NCI-H524 treated with DMSO at 0.1 percent for 48 hours (cell line): ENCODE measurements at places on chromosomes 6 and 20.

DNA sequence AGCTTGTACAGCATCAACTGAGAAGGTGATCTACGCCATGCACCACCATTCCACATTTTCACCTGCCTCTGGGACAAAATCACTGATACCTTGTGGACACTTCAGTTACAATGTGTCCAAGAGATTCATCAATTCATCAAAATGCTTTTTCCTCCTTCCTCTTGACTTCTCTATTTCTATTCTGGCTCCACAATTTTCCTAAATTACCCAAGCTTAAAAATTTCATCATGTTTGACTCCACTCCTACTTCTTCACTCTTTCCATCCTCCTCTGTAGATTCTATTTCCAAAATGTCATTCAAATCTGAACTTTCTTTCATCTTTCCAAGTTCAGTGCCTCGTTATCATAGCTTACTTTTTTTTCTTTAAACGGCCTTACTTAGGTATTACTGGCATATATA, 172.2 kb downstream of the BTBD9 start:
- DNase-seq, result no peak

- DNase-seq, result no peak
These were observed 46.9 kb downstream of the OSTM1 start for GRCh38 chr6:108027594-108027993.

DNA sequence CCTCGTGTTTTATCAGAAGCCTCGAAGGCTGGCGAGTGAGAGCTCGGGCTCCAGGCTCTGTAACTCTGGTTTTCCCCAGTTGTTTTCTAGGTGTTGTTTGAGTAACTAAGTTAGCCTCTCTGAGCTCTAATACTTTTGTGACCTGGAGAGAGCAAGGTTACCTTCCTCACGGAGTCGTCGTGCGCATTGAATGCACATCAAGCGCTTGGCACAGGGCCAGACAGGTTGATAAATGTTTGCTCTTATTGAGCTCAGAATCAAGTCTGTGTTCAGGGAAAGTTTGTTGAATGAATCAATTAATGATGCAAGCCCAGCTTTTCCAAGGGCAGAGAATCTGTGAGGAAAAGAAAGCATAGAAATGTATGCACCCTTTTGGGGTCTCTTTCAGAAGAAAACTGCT, 33.5 kb downstream of the EDN3 start:
- no peak for DNase-seq

DNA sequence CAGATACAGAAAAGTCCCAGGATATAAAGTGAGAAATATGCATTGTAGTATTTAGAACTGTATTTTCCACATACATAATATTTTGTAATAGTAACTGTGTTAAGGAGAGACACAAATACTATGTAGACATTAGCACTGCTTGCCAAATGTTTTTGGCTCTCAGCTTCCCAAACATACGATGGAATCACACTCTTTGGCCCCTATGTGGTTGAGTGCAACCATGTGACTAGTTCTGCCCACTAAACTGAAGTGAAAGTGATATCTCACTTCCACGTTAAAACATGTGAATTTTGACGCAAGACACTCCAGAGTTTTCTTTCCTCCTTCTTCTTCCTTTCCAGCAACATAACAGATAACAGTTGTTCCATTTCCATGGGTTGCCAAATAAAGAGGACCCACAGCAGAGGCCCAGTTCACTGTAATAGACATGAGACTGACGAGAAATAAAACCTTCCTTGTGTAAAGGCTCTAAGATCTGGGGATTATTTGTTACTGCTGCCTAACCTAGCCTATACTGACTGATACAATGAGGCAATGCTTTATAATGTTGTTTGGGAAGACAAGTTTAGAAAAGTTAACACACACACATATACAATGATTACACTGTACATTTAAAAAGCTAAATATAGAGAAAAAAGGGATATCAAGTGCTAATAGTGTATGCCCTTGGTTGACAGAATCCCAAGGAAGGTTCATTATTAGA, 97.2 kb downstream of the PTPRT start:
- DNase-seq, result no peak

DNA sequence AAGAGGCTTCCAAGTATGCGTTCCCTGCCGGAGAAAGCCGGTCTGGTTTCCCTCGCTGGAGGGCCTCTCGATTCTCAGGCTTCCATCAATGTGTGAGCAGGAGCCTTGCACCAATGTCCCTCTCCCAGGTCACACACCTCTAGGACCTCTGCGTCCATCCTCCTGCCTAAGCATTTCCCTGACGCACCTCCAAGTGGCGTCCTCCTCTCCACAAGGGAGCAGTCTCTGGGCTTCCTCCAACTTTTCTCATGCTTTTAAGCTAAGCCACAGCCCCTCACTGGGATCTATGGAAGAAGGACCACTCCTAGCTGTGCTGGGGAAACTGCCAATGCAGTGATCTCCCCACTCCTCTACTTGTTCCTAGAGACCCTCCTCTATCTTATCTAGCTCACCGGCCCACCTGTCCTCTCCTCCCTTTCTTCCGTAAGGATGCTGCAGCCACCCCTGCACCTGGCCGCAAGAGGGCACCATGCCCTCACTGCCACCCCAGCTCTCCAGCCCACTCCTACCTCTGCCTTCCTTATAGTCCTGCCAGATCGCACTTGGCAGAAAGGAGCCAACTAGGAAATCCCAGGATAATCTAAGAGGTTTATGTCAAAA, 258.7 kb downstream of the LRFN2 start:
- DNase-seq, result no peak

- no peak for DNase-seq
These were observed 112.7 kb downstream of the RTN4IP1 start for GRCh38 chr6:106516616-106517015.

DNA sequence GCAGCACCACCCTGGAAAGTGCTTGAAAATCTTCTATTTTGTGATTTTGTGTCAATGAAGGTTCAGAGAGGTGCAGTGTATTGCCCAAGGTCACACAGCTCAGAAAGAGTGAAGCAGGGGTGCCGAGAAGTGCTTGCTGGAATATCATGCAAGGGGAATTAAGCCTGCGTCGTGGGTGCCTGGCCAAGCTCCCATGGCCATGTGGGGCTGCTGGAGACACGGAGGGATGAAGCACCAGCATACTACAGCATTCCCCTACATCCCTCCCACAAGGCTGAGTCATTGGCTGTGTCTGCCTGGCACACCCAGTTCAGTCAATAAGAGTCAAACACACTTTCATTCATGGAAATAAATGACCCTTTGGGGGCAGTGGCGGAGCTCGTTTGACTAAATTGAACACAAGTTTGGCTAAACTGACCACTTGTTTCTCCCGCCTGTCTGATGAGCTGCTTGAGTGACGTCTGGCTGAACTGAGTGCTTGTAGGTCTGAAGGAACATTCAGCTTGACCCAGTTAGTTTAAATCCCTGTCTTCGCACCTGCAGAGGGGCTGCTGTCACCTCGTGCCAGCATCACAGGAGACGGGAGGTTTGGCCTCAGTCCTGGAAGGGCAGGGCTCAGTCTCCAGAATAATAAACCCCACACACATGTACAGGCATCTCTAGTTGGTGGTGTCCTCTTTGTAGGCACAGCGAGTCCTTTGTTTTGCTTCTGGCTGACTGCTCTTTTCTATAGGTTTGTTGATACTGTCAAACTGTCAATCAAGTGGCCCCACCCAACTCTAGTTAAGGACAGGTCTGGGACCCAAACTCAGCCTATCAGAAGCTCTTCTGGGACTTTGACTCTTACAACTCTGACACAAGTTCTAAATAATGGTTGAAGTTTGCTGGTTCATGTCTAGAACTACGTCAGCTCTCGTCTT, 8.4 kb upstream of the TGM2 start:
- DNase-seq, result no peak

- no peak for DNase-seq
These were observed 40.2 kb downstream of the MRPL14 start for GRCh38 chr6:44086931-44087574.

- no peak for DNase-seq
These were observed 538.0 kb downstream of the UTRN start for GRCh38 chr6:144823131-144823530.

DNA sequence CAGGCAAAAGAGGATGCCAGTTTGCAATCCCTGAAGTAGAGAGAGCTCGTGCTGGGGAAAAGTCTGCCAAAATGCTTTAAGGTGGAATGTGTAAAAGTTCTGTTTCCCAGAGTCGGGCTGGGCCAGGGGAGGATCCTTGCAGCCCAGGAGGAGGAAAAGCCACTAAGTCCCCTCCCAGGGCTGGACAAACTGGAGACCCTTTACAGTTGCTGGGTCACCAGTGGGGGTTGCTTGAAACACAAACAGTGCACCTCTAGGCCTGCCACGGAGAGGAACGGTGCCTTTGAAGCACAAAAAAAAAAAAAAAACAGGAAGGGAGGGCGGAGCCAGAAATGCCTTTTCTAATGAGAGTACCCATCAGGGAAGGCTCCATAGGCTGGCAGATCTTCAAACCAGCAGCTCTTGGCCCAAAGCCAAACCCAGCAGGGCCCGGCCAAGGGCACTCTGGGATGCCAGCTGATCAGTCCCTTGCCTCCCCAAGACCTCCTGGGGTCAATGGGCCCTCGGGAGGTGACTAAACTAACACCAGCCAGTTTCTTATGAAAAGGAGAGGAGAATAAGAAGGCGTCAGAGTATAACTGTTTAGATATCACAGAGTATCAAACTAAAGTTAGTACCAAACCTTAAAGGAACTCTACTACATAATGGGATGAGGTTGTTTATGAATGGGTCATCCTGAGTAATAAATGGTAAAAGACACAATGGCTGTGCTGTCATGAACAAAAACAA, 23.7 kb downstream of the HLA-A start:
- no peak for DNase-seq

DNA sequence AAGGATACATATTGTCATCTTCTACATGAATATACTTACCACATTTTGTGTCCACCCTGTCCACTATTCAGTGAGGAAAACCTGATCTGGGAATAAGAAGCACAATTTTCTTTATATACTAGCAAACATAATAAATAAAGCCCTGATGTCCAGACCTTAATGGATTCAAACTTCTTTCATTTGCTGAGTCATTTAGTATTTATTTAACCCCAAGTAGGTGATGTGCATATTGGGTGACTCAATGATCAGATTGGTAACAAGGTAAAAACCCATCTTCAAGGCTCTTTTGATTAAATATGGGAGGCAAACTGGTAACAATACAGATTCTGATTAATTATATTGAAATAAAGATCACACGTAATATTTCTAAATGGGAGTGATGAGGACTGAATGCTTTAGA, 1159.8 kb upstream of the EYS start:
- no peak for DNase-seq

- DNase-seq, result peak; percentile 21
These were observed 56.0 kb downstream of the BCAS1 start for GRCh38 chr20:54014293-54014926.

DNA sequence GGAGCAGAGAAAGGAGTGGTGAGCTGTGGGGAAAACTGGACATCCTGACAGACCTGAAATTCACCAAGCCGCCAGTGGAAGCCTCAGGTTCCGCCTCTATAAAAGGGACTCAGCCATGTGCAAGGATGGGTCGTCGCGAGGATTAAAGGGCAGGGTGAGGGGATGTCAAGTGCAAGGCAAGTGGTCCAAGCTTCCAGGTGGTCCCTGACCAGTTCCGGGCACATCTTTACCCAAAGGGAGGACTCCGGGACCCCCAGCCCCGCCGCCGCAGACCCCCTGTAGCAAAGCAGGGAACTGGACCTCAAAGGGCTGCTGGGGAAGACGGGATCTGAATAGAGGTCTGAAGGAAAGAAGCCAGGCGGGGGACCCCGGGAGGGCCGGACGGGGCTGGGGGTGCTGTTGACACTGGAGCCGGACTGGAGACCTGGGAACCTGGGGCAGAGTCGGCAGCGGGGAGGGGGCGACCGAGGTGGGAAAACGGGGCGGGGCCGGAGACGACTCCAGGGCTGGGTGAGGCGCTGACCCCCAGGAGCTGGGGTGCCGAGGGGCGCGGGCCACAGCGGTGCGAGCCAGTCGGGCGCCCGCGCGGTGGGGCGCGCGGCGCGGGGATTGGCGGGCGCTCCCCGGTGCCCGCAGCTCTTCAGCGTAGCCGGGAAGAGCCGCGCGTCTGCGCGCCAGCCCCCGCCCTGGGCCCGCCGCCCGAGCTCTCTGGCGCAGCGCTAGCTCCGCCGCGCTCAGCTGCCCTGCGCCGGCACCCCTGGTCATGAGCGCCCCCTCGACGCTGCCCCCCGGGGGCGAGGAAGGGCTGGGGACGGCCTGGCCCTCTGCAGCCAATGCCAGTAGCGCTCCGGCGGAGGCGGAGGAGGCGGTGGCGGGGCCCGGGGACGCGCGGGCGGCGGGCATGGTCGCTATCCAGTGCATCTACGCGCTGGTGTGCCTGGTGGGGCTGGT, at the start of gene SSTR4:
Gene SSTR4, plus strand, starts transcription at position 592 of the 951 bp plus-strand sequence. Its CDS starts 172 bp downstream, at position 764.
- DNase-seq, result no peak

DNA sequence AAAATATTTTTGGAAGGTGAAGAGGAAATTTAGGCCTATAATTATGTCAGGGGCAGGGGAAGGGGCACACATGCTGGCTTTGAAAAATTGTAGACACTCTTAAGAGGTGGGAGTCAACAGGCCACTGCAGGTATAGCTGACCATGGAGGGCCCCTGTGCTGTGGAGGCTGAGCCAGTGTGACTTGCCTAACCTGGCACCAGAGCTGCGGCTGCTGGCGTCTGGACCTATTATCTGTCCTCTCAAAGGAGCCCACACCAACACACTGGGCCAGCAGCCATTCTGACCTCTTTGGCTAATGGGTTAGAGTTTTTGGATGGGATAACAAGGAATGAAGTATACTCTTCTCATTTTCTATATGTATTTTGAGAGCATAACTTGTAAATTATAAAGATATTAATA, 4.5 kb downstream of the GID8 start:
- DNase-seq, result no peak

DNA sequence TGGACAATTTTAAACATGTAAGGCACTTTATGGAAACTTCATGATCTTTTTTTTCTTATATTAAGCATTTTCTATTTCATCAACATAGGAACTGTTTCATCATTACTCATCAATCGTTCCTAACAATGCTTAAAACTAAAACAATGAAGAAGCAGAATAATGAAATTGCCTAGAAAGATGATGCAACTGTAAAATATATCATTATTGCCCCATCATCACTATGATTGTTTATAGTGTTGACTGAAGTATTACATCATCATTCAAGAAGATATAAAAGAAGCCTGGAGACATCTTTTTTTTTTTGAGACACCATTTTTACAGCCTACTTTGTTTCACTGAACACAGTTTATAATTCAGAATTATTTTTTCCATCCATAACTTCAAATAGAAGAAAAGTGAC, 147.2 kb downstream of the TRDN start:
- DNase-seq, result no peak

GRCh38 chr6:139939189-139939979, 564.9 kb upstream of the CITED2 start:
- DNase-seq, result no peak

DNA sequence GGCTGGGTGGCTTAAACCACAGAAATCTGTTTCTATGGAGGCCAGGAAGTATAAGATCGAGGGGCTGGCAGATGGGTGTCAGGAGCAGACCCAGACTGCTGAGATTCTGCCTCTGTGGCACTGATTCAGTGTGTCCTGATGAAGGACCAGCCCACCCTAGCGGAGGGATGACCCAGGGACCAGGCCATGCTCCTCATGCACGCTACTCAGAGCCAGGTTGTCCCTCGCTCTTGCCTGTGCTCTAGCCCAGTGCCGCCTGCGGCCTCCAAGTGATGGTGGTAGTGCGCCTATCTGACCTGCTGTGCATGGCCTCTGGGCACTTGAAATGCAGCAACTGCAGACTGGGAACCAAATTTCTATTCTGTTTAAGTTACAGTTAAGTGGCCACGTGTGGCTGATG, 13.1 kb upstream of the APMAP start:
- DNase-seq, result no peak
